Daoy (cell line): ENCODE measurements at places on chromosomes 7 and 10.

- DNase-seq = peak; percentile 98
These were observed 4.1 kb downstream of the IL6 start for GRCh38 chr7:22730921-22731654.

DNA sequence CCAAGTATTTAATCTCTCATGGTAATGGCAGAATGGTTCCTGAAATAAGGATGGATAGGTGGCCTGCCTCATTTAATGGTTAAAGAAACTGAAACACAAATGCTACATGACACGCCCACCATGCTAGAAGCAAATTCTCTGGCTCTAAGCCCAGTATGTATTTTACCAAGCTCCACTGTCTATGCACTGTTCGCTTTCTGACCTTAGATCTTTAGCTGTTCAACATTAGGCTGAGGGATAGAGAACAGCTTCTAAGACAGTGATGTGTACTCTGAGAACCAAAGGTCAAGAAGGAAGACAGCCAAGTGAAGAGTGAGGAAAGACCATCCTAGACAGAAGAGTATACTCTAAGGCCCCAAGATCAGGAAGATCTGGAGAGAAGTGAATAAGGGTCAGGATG is 26.6 kb downstream of the FAM3C start:
- DNase-seq = no peak

DNA sequence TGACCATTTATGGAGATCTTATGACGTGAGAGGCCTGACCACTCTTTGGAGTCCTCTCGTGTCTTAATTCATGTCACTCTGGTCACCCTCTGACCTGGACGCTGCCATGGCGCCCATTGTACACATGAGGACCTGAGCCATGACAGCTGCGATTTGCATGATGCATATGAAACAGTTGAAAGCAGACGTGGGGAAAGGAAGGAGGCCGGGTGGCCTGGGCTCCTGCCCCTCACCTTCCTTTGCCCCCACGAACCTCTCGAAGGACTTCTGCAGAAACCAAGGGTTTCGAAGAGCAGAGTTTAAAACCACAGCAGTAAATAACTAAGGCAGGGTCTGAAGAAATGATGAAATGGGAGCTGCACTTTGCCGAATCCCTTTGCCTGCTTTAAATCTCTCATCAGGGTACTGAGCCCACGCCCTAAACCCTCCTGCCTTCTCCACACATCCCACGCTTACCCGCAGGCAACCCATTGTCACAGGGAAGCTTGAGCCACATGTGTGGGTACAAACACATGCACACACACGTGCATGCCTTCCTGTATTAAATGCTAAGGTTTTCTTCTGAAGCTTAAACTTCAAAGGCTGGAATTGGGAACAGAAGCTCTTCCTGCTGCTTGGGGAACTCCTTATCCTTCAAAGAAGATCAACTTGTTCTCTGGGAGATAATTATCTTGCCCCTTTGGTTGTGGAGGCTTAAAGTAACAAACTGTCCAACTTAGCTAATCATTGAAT is 11.7 kb upstream of the CALML3 start:
- DNase-seq = no peak

DNA sequence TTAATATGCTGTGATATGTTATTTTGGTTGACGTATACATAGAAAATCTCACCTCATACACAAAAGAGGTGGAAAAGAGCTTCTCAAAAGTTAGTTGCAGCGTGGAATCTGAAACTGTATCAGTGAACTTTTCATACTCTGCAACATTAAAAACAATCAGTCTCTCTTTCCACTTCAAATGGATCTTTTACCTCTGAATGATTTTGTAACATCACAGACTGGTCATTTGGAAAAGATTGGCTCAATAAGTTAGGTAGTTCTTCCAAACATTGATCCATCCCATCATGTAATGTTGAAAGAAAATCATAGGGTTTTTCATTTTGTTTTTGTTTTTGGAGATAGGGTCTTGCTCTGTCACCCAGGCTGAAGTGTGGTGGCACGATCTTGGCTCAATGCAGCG is 131.1 kb downstream of the AHR start:
- DNase-seq = no peak

- no peak for DNase-seq
These were observed 164.9 kb downstream of the PARD3 start for GRCh38 chr10:34650156-34650555.
